ENCODE measurements at places on chromosomes 1 and 21.

- DNase-seq = no peak
Measured at GRCh38 chr1:67110352-67110751, 24.4 kb downstream of the C1orf141 start.

DNA sequence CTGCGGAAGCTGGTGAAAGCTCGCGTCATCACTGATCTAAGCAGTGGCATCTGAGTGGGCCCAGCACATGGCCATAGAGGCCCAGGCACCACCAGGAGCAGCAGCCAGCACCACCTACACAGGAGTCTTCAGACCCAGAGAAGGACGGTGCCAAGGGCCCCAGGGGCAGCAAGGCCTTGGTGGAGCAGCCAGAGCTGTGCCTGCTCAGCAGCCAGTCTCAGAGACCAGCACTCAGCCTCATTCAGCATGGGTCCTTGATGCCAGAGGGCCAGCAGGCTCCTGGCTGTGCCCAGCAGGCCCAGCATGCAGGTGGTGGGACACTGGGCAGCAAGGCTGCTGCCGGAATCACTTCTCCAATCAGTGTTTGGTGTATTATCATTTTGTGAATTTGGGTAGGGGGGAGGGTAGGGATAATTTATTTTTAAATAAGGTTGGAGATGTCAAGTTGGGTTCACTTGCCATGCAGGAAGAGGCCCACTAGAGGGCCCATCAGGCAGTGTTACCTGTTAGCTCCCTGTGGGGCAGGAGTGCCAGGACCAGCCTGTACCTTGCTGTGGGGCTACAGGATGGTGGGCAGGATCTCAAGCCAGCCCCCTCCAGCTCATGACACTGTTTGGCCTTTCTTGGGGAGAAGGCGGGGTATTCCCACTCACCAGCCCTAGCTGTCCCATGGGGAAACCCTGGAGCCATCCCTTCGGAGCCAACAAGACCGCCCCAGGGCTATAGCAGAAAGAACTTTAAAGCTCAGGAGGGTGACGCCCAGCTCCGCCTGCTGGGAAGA lies 3.2 kb upstream of the ARTN start:
- no peak for DNase-seq

- no peak for DNase-seq
Measured at GRCh38 chr1:232335261-232335660, 294.7 kb downstream of the SIPA1L2 start.

GRCh38 chr1:170853302-170853701 lies 82.0 kb upstream of the MROH9 start:
- DNase-seq = no peak

Data from MG63 (cell line).